ENCODE measurements at places on chromosomes 6 and 20.

GRCh38 chr6:111874025-111874415 is 768 bp upstream of the FYN start:
- peak; percentile 85 for DNase-seq

GRCh38 chr6:68615938-68616337 is 19.1 kb upstream of the ADGRB3 start:
- DNase-seq, result no peak

GRCh38 chr6:141463237-141463977 is 669.3 kb upstream of the GJE1 start:
- no peak for DNase-seq

- DNase-seq, result no peak
Measured at GRCh38 chr6:16483315-16483875, 245.0 kb downstream of the GMPR start.

GRCh38 chr20:57315083-57315975 is 14.3 kb upstream of the SPO11 start:
- DNase-seq, result no peak

GRCh38 chr20:48460681-48461080 is 367.1 kb downstream of the PREX1 start:
- no peak for DNase-seq

DNA sequence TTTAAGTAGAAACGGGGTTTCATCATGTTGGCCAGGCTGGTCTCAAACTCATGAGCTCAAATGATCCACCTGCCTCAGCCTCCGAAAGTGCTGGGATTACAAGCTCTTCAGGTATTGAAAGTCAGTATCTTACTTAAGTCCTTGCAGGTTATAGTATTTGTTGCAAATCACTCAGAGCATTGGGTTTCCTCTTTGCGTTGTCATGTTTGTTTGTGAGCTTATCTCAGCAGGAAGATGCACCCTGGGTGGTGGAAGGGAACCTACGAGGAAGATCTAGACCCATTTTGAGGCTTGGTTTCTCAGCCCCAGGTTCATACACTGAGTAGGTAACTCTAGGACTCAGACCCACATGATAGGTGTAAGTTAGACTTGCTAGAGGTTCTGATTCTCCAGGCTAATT is 18.6 kb downstream of the MYH7B start:
- no peak for DNase-seq

DNA sequence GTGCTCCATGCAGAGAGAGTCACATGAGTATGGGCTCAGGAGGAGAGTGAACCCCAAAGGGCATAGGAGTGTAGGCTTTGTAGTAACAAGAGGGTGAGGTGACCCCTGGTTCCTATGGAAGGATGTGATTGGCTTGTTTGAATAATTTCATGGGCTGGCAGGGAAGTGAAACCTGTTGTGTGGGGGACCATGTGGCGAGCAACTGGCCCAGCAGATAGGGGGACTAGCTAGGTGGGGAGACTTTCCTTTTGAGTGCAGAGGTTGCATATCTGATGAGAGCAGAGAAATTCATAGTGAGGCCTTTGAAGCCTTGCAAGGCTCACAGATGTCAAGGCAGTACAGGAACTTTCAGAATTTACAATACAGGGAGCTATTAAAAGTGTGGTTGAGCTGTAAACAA is 247.9 kb upstream of the SLC35B3 start:
- no peak for DNase-seq

DNA sequence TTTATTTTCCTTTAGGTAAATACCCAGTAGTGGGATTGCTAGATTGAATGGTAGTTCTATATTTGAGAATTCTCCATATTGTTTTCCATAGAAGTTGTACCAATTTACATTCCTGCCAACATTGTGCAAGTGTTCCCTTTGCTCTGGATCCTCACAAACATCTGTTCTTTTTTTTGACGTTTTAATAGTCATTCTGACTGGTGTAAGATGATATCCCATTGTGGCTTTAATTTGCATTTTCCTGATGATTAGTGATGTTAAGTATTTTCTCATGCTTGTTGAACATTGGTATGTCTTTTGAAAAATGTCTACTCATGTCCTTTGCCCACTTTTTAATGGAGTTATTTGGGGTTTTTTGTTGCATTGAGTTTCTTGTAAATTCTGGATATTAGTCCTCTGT is 85.6 kb downstream of the UBE3D start:
- DNase-seq, result no peak

DNA sequence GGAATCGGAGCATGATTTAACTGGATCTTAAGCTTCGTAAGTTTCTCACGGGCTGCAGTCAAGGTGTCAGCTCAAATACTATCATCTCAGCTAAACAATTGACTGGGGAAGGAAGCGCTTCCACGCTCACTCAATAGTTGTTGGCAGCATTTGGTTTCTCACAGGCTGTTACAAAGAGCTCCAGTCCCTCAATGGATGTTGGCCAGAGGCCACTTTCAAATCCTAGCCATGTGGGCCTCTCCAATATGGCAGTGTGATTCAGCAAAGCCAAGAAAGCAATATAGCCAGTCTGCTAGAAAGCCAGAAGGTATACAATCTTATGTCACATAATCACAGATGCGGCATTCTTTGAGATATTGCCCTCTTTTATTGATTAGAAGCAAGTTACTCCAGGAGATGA is 98.3 kb upstream of the PHACTR1 start:
- DNase-seq, result no peak

- DNase-seq, result no peak
Measured at GRCh38 chr6:167230288-167230687, 60.8 kb upstream of the UNC93A start.

DNA sequence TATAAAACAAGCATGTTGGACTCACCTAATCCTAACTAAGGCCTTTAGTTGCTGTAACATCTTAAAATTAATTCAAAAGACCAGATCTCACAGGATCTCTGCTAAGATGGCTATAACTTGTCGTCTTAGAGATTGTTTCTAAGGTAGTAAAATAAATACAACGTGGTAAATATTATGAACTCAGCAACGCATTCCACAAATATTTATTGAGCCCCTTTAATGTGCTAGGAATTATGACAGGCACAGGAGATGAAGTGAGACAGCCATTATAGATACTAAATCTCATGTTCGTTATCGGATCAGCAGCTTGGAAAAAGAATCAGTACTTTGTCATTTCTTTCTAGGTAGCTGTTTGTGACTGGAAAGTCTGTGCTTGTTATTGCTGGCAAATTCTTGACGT is 20.9 kb upstream of the MCM3 start:
- DNase-seq, result no peak

DNA sequence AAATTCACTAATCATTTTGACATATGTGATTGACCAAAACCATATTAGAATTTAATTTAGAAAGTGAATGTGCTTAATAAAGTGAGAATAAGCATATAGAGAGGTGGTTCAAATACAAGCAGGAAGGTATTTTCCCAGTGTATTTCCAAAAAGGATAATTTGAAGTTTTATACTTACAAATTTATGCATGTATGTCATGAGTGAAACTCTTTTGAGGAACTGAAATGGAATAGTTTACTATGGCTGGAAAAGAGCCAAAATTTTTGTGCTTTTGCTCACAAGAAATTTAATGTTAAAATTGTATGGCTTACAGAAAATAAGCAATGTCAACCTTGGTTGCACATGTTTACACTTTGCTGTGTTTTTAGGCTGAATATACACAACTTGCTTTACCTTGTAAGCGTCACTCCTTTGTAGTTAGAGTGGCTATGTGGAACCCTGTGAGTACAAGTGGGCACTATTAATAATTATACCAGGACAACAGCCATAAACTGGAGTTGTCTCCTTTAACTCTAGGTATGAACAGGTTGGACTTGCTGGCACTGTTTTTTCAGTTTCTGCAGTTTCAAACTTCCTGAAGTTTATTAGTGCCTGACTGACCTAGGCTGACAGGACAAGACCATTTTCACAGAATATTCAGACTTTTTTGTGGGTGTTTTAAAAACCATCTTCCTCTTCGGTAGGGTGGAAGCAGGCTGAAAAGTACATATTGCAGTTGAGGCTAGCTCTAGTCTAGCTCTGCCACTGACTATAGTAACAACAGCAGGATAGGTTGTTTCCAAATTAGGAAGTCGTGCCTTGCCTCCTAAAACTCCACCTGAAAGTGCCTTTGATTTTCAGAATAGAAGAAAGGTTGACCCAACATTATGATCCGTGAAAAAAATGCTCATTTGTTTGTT is 6.0 kb downstream of the AFDN start:
- DNase-seq, result no peak

- no peak for DNase-seq
Measured at GRCh38 chr6:2081155-2082138, 164.0 kb downstream of the GMDS start.

GRCh38 chr6:116108836-116109235 is 8.2 kb downstream of the NT5DC1 start:
- no peak for DNase-seq

- no peak for DNase-seq
Measured at GRCh38 chr20:14055127-14055742, 59.9 kb downstream of the MACROD2 start.

GRCh38 chr20:9087531-9088217 is 18.8 kb downstream of the PLCB4 start:
- DNase-seq, result no peak

DNA sequence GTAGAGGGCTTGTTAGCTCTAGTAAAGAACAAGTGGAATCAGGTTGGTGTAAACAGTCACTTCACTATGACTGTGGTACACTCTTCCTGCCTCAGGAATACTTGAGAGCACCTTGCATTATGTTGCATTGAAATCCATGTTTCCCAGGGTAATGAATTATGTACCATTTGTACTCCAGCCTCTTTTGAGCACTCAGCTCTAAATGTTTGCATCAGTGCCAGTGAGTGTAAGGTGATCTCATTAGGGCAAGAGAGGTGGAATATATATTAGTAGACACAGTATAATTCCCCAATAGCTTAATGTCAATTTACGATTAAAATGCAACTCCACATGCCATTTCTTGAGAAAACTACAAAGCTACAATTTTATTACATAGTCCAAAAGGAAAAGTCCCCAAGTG is 319.6 kb upstream of the POU3F2 start:
- DNase-seq, result no peak

DNA sequence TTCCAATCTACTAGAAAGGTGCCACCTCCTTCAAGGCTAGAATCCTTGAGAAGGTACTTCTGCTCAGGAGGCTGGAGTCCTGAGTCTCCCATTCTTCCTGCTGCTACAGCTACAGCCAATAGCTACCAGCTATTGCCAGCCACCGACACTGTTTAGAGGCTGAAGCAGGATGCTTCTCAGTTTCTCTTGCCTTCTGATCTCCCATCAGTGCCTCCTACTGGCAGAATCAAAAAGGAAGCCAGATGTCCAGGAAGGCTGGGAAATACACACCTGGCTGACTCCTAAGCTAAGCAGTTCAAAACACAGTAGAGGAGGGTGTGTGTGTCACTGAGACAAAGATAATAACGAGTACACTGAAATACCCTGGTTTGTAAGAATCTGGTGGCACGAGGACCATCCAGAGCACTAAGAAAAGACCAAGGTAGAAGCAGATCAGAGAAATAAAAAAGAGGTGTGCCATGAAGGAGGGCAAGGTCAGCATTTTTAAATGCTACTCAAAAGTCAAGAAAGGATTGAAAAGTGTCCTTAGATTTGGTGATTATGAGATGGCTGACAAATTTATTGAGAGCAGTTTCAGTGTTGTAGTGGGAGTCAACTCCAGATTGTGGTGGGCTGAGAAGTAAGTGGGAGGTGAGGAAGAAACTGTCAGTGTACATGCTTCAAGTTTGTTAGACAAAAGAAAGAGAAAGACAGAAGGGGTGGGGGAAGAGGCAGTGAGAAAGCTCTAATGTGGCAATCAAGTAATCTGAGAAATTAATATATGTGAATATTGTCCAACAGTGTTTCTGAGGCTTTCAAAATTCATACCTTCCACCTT is 2.3 kb upstream of the HLA-DMA start:
- DNase-seq, result peak; percentile 67

GRCh38 chr20:51348876-51349275 is 193.6 kb downstream of the NFATC2 start:
- DNase-seq, result no peak

- DNase-seq, result no peak
Measured at GRCh38 chr20:23870461-23870860, 9.1 kb downstream of the CST5 start.

DNA sequence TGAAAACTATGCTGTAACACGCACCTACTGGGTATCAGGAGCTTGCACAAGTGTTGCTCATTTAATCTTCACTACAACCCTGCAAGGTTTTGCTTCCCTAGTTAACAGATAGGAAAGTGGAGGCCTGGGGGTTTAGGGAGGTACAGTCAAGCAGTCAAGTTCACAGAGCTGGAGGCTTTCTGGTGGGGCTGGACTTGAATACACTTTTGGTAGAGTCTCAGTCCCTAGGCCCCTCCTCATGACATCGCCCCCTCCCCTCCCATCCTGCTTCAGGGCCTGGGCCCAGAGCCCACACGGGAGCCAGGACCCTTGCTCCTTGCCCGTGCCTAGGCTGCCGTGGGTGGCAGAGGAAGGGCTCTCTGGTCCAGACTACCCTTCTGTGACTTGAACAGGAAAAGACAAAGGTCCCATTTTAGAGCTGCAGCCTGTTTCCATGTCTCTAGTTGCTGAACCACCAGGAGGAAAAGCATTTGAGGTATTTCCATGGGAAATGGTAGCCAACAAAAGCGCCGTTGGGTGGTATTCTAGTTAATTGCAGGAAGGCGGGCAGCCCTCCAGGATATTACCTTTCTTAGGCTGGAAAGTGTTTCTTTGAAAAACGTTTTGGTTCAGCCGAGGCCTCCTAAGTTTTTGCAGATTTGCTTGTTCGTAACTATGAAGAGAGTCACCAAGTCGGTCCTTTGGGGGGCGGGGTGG is 84.9 kb downstream of the CDC5L start:
- no peak for DNase-seq

GRCh38 chr6:170420791-170421776 is 114.5 kb downstream of the FAM120B start:
- DNase-seq, result no peak

- DNase-seq, result no peak
Measured at GRCh38 chr6:53168516-53169267, 20.1 kb upstream of the GCM1 start.

DNA sequence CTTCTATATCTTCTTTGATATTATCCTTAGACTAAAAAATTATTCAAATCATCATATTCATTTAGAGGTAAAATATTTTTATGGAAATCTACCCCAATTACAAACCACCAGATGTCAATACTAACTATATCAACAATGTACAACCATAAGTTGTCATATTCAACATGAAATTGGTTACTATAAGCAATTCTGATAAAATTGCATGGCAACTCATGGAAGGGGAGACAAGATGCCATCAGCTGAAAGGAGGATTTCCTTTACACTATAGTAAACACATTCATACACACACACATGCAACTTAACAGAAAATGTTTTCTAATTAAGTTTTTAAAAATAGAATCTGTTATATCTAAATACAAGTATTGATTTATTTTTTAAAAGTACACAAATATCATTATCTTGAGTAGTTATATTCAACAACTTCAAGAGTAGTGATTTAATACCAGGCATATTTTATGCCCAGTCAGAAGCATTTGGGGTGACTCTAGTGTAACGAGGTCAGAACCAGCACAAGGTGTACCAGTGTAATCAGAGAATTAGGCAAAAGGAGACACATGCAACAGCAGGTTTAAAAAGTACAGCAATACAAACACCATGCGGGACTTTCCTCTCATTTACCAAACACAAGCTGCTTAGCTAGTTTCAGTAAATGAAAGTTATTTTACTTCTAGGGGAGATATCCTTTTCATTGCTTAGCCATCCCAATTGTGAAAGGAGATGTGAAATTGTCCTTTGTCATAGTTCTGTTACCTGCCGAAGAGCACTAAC is 1.0 kb downstream of the FILIP1 start:
- no peak for DNase-seq

- no peak for DNase-seq
Measured at GRCh38 chr6:39430871-39431523, 108.5 kb upstream of the KCNK16 start.

GRCh38 chr6:18142591-18142861 is 12.4 kb downstream of the TPMT start:
- DNase-seq, result no peak

GRCh38 chr6:64861039-64861651 is 845.9 kb downstream of the EYS start:
- no peak for DNase-seq

Measured in T-helper 2 cell (primary cell).